GM23338 (cell line): ENCODE measurements at places on chromosomes 5 and 9. TPM values are rescaled to one million over a fixed set of nuclear protein-coding genes. Genes with fewer than 3 reads are reported as not detected.

GRCh38 chr5:177528631-177529030 is 11.9 kb upstream of the DDX41 start:
- H3K4me3 ChIP-seq: no peak overlapping the region
- no peaks in the 10 kb centered on the region for H3K4me1 ChIP-seq
- peaks cover 7% of the 10 kb centered on the region; the same call in 1 of the 2 replicates for H3K36me3 ChIP-seq
- no peak overlapping the region for H3K27ac ChIP-seq
- no peak for DNase-seq
- no peaks in the 10 kb centered on the region for H3K27me3 ChIP-seq

GRCh38 chr5:128276537-128277216 is 193.1 kb downstream of the SLC12A2 start:
- DNase-seq: no peak
- no peaks in the 10 kb centered on the region for H3K4me1 ChIP-seq
- no peaks in the 10 kb centered on the region for H3K27me3 ChIP-seq

The CDH6 gene
- 0.23 and 1.1 TPM in 2 replicates for total RNA-seq

DNA sequence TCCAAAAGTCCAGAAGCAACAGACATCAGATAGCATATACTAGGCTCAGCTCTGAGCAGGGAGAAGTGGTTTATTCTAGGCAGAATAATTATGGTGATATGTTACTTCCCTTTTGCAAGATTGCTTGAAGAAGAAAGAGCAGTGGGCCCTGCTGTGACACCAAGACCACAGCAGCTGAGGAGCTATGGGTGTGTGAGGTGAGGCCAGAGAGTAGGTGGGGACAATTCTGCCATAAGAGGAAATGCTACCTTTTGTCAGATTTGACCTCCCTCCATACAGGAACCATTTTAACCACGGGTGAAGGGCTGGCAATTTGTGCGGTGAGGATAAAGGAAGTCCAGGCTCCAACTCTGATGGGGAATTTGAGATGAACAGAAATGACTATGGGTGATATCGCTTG is 51.3 kb downstream of the TNFSF15 start:
- H3K4me1 ChIP-seq: no peaks in the 10 kb centered on the region
- no peaks in the 10 kb centered on the region for H3K27me3 ChIP-seq
- H3K36me3 ChIP-seq: no peaks in the 10 kb centered on the region
- DNase-seq: no peak

DNA sequence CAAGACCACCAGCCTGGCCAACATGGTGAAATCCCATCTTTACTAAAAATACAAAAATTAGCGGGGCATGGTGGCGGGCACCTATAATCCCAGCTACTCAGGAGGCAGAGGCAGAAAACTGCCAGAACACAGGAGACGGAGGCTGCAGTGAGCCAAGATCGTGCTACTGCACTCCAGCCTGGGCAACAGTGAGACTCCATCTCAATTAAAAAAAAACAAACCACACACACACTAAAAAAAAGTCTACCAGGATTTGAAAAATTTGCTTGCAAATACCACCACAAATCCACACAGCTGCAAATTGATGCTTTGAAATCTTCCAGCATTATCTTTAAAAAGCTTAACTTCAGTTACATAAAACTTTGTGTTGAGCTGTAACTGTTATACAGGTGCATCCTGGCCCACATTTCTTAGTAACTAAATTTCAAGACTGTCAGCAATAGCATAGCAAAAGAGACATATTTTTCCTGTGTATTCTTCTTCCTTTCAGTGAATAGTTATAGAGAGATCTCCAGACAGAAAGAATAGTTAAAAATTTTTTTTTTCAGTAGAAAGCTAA is 6.8 kb downstream of the CHD1 start:
- no peak overlapping the region for H3K4me3 ChIP-seq
- H3K27ac ChIP-seq: no peak overlapping the region
- H3K4me1 ChIP-seq: peaks cover 8% of the 10 kb centered on the region
- H3K27me3 ChIP-seq: no peaks in the 10 kb centered on the region
- peaks cover 54% of the 10 kb centered on the region for H3K36me3 ChIP-seq

GRCh38 chr9:37374892-37375291 is 47.6 kb upstream of the GRHPR start:
- H3K36me3 ChIP-seq: no peaks in the 10 kb centered on the region
- no peak overlapping the region for H3K27ac ChIP-seq
- H3K4me1 ChIP-seq: no peaks in the 10 kb centered on the region
- DNase-seq: no peak

GRCh38 chr9:106934442-106935238 is 71.7 kb downstream of the ZNF462 start:
- peaks cover 64% of the 10 kb centered on the region for H3K36me3 ChIP-seq
- DNase-seq: peak; percentile 60
- H3K4me1 ChIP-seq: peaks cover 15% of the 10 kb centered on the region
- H3K27me3 ChIP-seq: no peaks in the 10 kb centered on the region

DNA sequence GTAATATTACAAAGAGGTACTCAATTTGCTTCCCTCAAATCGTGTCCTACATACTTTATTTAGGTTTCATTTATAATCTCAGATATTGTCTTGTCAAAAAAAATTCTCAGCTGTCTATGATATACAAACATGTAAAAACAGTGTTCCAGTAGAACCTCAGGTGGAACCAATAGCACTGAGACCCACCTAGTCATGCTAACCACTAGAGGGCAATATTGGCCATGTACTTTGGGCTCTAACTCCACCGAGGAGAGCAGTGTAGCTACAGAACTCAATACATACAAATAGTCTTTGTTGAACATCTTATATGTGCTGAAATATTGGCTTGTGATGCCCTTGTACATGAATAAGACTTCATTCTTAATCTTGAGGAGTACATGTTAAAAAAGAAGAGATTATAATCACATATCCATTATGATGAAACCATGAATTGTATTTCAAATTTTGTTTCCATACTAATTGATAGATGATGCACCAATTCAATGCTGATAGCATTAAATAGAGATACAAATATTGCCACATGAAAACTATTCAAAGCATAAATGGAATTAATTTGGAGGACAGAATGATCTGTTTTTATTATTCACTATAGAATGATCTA is 71.2 kb upstream of the CNTLN start:
- no peaks in the 10 kb centered on the region for H3K36me3 ChIP-seq
- H3K27me3 ChIP-seq: no peaks in the 10 kb centered on the region
- no peak overlapping the region for H3K4me3 ChIP-seq
- DNase-seq: peak; percentile 83
- no peak overlapping the region for H3K27ac ChIP-seq
- H3K4me1 ChIP-seq: no peaks in the 10 kb centered on the region
